ENCODE measurements at places on chromosomes 12 and 14.
A peak's percentile ranks its signal among the peaks of the same experiment; 100 is the strongest.

- DNase-seq = no peak
Observed at GRCh38 chr14:72966038-72966437, 39.8 kb downstream of the DCAF4 start.

GRCh38 chr14:51884086-51884927 is 23.9 kb downstream of the GNG2 start:
- no peak for DNase-seq

DNA sequence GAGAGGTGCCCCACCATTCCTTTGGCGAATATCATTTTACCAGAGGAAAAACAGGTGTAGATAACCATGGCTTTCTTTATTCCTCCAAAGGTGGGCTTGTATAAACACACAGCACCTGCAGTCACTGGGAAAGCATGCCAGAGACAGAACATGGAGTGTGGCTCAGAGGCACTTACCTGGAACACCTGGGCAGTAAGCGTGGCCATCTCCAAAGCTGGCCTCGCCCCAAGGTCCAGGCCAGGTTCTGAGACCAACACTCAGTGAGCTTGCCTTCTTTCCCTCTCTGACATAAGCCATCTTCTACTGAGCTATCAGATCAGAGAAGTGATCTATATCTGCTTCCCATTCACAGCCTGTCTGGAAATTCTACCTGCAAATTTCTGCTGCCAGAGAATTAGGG is 70.5 kb downstream of the NUAK1 start:
- DNase-seq = no peak

DNA sequence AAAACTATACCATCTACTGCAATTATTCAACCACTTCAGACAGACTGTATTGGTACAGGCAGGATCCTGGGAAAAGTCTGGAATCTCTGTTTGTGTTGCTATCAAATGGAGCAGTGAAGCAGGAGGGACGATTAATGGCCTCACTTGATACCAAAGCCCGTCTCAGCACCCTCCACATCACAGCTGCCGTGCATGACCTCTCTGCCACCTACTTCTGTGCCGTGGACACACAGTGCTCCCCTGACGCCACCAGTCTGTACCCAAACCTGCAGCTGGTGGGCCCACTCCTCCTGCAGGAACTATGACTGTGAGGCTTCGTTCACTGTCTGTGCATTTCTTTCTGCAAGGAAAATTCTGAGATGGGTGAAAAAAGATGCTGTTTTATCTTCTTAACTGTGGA is 284.7 kb downstream of the DAD1 start:
- DNase-seq = no peak

DNA sequence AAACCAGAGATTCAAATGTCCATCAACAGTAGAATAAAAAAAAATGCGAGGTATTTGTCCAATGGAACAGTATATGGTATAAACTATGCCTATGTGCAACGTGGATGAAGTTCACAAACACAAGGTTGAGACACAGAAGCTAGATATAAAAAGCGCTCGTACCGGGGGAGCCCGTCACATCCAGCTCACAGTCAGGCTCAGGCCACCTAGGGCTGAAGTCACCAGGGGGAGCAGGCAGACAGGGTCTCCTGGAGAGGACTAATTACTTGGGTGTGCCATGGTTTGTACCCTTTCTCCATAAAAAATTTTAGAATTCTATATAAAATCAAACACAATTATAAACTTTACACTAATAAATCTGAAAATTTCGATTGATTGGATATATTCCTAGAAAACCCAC is 13.6 kb downstream of the AHNAK2 start:
- DNase-seq = no peak

GRCh38 chr14:75426332-75427125 is 1.3 kb upstream of the JDP2 start:
- no peak for DNase-seq

- DNase-seq = no peak
Observed at GRCh38 chr14:105532735-105533141, 6.4 kb downstream of the TMEM121 start.

DNA sequence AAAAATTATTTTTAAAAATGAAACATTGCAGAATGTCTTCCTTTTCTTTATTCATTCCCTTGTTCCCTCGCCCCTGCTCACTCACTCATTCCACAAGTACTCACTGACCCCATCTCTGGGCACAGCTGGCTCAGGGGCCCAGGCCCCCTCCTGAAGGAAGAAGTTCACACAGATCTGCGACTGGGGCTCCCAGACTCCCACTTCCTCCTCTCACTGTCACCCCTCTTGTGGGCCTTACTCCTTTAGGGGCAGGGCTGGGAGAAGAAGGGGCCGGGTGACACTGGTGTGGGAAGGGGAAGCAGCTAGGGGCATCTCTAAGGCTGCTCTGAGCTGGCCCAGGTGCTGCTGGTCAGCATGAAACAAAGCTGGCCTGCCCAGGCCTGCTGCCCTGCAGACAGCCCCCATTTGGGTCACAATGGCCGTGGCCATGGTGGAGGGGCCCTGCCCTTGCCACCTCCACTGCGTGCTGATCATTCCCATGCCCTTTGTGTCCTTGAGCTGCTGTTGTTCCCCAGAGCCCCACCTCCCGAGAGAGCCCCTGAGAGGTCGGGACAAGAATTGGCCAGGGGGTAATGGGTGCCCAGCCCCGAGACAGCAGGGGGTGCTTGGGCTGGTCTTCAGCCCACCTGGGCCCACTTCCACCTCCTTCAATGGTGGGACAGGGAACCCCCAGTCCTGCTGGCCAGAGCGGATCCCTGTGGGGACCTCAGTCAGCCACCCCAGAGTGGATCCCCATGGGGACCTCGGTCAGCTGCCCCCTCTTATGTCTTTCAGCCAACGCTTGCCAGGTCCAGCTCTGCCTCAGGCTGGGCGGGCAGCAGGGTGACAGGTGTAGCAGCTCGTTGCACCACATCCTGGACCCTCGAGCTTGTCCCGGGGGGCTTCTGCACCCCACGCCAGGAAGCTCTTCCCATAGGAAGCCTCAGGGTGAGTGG is 212.4 kb upstream of the C14orf180 start:
- DNase-seq = no peak

GRCh38 chr14:35808076-35808637 is 938 bp downstream of the RALGAPA1 start:
- no peak for DNase-seq

DNA sequence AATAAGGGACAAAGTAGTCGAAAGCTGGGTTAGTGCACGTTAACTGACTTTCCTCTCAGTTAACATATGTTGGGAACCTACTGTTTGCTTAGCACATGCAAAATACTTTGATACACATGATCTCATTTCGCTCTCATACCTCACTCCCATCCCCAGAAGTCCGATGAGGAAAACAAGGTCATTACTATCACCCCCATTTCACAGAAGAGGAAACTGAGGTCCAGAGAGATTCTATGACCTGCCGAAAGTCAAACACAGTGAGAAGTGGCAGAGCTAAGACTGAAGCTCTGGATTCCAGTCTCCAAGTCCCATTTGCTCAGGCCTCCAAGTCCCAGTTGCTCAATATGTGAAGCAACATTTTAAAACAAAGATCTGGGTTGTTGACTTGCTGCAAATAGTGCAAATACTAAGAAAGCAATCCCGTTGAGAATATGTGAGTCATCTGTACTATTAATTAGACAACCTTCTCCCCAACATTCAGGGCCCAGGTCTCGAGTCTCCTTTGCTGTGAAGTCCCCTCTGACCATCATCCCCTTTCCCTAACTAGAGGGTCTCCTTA is 170.6 kb upstream of the PWP1 start:
- no peak for DNase-seq

DNA sequence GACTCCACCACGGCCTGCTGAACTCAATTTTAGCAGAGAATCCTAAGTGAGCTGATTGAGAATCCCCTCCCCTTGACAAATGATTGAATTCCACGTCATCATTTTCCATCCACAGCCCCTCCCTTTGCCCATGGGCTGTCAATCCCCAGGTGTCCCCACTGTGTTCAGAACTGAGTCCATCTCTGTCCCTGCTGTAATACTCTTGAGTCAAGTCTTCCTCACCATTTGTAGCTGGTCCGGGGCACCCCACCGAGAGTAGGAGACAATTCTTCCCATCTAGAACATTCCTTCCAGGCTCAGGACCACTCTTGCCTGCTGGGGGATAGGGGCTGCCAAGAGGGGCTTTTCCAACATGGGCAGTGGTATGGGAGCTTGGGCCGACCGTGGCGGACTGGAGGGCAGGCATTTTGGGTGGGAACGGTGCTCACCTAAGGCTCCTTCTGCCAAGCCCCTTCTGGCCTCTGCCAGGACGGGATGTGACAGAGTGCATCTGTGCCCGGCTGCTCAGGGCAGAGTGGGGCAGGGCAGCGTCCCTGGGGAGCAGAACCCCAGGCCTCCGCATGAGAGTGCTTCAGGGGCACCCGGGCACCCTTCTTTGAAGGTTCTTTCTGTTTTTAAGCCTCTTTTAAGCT is 218.1 kb upstream of the RTL1 start:
- no peak for DNase-seq

GRCh38 chr12:58703866-58704265 is 216.4 kb downstream of the LRIG3 start:
- DNase-seq = no peak

DNA sequence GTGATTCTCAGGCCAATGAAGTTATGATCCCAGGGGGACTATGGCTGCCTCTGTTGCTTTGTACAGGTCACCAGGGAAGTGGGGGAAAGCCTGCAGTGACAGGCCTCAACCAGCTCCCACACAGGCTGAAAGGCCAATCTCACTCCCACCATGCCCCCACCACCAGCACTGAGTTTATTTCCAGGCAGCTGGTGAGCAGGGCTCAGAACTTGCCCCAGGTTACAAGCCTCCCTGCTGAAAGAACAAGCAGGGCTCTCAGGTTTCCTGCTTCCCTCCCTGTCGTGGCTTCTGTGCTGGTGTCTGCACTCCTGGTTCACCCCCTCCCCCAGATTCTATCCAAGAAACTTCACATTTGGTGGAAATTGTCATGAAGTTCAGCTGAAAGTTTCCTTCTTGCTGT is 260.3 kb downstream of the CCDC59 start:
- DNase-seq = no peak

DNA sequence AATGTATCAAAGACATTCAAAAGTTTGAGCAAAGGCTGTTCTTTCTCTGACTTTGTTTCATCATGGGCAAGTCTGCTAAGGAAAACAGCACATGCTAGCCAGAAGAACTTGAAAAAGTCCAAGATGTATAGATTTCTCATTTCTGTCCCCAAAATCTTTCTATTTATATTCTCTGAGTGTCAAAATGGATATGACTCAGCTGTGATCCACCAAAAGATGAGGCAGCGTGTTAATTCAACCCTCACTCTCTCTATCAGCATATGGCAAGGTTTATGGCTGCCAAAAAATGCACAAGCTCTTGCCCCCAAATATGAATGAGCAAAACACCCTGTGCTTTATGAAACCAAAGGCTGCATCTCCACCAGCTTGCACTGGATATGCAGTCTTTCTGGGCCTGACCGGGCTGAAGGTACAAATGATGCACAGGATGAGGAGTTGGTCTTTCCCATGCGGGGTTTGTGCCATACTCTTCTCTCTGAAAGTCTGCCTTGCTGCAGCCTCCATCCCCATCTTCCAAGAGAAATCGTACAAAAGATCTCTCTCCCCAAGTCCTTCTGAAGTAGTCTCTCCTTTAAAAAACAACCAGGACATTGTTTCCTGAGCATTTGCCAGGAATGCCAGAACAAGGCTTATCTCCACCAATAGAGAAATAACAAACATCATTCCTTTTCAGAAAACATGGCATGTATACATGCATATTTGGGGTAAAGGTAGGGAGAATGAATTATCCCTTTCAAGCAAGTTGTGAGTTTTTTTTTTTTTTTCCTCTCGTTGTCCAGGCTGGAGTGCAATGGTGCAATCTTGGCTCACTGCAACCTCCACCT is 203.4 kb downstream of the TMX1 start:
- no peak for DNase-seq

GRCh38 chr12:113598815-113599406 is 127.2 kb upstream of the LHX5 start:
- no peak for DNase-seq

DNA sequence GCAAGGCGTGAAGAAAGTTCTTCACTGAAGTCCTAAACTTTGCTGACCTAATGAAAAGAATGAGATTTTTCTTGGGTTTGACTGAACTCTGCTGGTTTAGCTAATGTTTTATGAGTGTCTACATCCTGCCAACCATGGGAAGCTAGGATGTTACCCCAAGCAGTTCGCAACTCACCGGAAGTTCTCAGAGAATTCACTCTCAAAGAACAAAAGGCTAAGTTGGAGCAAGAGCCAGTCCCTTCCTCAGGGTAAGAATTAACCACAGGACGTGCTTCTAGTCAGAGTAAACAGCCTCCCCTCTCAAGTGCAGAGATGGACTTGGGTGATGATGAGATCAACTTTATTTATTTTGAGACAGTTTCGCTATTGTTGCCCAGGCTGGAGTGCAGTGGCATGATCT is 37.3 kb downstream of the TCHP start:
- DNase-seq = no peak

DNA sequence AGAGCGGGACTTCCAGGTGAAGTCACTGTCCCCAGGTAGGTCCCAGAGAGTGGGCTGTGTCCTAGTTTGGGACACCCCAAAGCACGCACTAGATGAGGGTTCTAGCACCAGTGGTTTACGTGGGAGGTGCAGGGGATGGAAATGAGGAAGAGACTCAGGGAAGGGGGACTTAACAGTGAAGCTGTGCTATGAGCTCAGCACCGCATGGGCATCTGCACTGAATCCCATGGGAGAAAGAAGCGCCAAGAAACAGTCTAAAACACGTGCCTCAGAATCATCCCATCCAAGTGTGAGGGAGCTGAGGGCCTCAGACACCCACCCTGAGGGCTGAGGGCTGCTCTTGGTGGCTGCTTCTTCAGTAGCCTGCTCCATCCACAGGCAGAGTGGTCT is 71.5 kb upstream of the ZFP36L1 start:
- DNase-seq = no peak

DNA sequence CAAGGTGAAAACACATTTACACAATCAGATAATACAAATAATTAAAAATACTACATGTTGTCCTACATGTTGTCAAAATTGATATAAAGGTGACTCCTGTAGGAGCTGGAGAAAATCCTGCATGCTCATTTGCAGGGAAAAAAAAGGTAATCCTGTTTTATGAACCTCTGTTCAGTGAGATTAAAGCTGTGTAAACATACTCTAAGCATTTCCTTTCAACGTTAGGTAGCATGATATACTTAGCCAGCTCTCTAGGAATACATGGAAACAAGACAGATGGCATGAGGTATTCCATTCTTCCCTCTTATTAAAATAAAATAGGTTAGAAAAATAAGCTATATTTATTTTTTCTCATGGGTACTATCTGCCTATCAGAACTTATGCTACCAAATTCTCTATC is 635.7 kb upstream of the FLRT2 start:
- DNase-seq = no peak

GRCh38 chr12:71787580-71787979 is 32.9 kb downstream of the RAB21 start:
- DNase-seq = no peak

DNA sequence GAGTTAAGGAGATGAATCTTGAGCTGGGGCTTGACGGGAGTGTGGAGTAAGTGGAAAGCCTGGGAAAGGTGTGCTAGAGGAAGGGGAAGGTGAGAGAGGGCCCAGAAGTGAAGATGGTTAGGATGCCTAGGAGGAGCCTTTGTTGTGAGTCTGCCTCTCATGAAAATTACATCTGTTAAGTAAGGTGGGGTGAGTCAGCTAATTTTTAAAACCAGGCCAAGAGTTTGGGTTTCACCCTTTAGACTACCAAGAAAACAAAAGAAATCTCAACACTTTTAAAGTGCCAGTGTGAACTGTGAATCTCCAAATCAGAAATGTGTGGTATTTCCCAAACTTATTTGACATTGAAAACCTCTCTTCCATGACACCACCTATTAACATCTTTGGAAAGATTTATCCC is 185.2 kb downstream of the CRADD start:
- DNase-seq = no peak

- DNase-seq = peak; percentile 81
Observed at GRCh38 chr12:121776190-121777098, 17.0 kb downstream of the RHOF start.
